ENCODE measurements at places on chromosomes 13 and 19.

DNA sequence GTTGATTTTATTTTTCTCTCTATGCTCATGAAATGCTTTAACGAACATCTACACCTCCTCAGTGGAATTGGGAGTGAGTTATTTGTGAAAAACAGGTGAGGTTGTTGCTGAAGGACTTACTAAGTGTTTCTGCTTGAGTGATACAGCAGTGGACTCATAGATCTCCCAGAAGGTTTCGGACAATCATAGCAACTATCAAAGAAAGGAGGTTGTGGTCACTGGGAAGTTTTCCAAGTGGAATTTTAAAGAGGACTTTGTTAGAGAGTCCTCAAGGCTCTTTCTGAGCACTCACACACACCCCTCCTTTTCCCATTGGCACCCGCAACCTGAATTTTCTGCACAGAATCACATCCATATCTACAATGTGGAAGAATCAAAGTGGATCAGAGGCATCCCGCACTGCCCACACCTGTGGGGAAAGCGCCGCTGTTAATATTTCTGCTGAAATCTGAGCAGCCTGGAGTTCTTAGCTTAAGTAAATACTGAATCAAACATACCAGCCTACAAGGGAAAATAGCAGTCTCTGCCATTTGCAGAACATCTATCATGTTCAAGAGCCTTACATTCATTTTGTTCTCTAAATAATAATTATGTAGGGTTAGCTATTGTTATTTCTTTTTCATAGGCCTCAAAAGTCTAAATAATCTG lies 719.4 kb downstream of the DIAPH3 start:
- DNase-seq, result no peak

DNA sequence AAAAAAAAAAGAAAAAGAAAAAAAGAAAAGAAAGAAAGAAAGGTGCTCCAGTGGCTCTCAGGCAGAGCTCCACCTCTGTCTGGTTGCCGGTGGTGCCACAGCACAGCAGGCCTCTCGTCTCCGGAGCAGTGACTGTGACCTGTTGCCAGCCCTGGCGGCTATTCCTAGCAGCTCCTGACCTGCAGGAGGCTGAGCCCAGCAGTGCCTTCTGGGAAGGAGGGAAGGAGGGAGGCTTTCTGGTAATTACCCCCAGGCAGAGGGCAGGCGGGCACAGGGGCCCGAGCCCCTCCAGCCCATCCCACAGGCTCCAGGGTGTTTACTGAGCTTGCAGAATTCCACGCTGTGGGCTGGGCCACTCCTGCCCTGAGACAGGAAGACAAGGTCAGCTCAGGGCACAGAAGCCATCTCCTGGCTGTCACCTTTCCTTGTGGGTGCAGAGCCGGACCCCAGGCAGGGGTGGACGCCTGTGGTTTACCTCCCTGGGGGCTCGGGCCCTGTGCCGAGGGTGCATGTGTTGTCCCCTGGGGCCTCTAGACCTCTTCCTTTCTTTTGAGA lies 77.9 kb downstream of the GNG7 start:
- no peak for DNase-seq

GRCh38 chr13:51370811-51371210 lies 31.3 kb downstream of the SERPINE3 start:
- no peak for DNase-seq

- DNase-seq, result no peak
Measured at GRCh38 chr19:50967929-50968715, 1.3 kb downstream of the KLK6 start.

DNA sequence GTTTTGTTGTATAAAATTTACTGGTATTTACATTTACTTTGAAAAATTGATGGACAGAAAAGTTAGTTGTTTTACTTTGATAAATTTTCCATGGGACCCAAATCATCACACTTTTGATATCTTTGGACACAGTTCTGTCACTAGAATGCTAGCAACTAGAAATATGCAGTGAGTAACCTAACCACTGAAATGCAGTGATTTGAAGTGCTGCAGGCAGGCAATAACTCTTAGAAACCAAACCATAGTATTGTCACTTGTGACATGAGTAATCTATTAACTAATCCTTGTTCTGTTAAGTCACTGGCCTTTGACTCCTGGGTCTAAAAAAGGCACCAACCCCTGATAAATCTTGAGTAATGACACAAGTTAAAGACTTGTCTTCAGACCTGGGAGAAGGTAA lies 620.0 kb upstream of the ATXN8OS start:
- no peak for DNase-seq

DNA sequence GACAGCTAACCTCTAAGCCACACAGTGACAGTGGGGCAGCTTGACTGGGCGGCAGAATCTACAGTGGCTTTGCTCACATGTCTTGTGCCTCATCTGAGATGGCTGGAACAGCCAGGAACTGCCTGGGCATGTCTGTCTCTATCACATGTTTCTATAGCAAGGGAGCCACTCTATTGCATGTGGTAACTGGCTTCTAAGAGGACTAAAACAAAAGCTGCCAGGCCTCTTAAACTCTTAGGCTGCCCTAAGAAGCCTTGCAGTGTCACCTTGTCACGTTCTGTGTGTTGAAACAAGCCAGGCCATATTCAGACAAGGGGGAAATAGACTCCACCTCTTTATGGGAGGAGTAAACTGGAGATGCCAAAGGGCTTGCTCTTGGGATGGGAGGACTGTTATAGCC lies 122.9 kb upstream of the MAB21L1 start:
- no peak for DNase-seq

- DNase-seq, result no peak
Measured at GRCh38 chr19:55256562-55257460, 2.0 kb downstream of the PPP6R1 start.

DNA sequence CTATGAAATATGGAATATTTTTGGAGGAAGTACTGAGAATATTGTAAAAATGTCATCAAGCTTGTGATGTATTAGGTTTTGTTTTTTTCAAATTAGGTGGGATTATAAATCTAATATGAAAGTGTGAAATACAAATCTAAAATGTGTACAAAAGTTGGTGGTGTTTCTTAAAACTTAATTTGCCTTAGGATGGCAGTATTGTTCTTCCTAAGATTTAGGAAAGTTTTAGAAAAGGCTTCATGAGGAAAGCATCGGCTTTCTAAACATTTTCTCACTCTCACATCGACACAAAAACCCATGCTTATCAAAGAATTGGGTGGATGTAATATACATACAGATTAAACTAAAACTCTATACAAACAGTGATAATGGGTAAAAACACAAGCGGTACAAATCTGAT lies 972.0 kb upstream of the PCDH20 start:
- DNase-seq, result no peak

- DNase-seq, result no peak
Measured at GRCh38 chr13:65555962-65556361, 1674.2 kb downstream of the PCDH9 start.

GRCh38 chr13:95239283-95239682 lies 62.0 kb downstream of the ABCC4 start:
- no peak for DNase-seq

DNA sequence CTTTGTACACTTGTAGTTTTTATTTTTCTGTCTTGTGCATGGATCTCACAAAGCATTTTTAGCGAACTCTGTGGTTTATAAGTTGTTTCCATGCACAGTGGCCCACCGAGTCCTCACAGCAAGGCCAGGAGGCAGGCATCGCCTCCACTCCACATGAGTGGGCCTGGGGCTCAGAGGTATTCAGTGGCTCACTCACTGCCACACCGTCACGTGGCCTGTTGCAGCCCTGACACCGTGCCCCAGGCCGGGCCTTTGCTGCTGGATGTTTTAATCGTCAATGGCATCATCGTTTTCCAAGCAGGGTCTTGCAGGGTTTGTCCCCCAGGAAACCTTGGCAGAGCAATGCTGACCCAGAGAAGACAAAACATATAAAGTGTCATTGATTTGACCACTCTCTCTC lies 59.8 kb downstream of the SPACA7 start:
- no peak for DNase-seq

DNA sequence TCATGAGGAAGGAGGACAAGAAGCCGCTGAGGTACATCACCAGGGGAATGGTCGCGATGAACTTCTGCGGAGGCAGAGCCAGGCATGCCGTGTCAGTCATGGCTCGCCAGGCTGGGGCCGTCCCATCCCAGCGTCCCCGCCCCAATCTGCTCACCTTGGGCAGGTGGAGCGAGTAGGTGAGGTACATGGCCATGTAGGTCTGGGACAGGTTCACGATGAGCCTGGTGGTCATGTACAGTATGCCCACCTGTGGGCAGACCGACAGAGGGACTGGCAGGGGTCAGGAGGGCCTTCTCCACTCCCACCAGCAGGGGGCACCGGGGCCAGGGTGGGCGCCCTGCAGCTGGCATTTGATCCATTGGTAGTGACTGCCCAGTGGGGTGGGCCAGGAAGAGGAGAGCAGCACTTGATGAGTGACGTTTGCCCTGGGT lies 8.3 kb downstream of the TEKTIP1 start:
- no peak for DNase-seq

DNA sequence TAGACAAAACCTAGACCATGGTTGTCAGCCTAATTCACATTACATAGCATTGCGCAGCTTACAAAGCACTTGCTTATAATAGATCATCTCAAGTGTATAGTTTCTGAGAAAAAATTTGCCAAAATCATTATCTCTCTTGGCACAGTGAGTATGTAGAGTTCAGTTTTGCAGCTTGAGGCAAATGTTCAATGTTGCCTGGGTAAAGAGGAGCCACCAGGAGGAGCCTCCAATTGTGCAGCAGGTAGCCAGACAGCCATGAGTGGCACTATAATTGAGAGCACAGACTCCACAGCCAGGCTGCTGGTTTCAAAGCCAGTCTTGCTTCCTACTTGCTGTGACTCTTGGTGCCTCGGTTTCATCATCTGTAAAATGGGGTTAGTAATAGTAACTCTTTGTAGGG lies 24.0 kb upstream of the OLFM4 start:
- DNase-seq, result no peak

GRCh38 chr19:31432201-31432810 lies 83.1 kb upstream of the TSHZ3 start:
- DNase-seq, result no peak

DNA sequence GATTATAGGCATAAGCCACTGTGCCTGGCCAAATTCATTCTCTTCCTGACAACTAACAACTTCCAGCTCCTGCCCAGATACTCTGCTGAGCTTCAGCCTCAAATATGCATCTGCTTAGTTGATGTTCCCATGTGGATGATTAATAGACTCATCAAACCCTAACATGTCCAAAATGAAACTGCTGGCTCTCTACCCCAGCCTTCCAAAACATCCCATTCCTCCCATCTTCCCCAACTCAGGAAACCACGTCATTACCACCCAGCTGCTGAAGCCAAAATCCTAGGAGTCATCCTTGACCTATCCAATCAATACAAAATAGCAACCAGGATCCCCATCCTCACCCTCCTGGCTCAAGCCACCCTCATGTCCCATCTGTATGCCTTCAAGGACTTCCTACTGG lies 20.9 kb downstream of the POU2F2 start:
- DNase-seq, result no peak

- no peak for DNase-seq
Measured at GRCh38 chr19:4385291-4386040, 14.9 kb downstream of the SH3GL1 start.

DNA sequence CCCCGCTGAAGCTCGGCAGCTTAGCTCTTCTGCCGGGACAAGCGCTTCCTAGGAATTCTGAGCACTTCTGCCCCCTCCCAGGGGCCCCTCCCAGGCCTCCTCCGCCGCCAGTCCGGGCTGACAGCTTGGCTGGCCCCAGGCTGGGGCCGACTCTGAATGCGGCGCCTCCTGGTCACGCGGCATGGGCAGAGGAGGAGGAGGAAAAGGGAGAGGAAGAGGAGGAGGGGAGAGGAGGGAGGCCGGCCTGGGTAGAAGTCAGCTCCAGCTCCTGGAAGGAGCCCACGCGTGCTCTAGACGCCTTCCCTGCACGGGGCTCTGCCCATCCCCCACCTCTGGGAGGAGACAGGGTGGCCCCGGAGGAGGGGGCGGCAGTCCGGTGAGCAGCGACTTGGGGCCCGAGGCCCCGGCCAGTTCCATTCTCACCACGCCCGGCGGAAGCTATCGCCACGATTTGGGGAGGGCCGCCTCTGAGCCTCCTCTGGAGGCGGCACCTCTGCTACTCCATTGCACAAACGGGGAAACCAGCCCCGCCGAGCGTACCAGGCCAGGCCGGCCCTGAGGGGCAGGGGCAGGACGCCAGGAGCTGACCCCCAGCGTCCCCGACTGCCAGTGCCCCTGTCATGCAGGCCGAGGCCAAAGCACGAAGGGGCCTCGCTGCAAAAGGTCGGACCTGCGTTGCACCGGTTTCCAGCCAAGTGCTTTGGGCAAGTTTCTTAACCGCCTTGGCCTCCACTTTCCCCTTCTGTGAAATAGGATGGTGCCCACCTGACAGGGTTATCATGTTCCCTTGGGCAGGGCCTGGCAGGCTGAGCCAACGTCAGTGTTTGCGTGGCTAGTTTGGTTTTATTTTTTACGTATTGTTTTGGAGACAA lies 31.6 kb downstream of the CCNE1 start:
- no peak for DNase-seq

DNA sequence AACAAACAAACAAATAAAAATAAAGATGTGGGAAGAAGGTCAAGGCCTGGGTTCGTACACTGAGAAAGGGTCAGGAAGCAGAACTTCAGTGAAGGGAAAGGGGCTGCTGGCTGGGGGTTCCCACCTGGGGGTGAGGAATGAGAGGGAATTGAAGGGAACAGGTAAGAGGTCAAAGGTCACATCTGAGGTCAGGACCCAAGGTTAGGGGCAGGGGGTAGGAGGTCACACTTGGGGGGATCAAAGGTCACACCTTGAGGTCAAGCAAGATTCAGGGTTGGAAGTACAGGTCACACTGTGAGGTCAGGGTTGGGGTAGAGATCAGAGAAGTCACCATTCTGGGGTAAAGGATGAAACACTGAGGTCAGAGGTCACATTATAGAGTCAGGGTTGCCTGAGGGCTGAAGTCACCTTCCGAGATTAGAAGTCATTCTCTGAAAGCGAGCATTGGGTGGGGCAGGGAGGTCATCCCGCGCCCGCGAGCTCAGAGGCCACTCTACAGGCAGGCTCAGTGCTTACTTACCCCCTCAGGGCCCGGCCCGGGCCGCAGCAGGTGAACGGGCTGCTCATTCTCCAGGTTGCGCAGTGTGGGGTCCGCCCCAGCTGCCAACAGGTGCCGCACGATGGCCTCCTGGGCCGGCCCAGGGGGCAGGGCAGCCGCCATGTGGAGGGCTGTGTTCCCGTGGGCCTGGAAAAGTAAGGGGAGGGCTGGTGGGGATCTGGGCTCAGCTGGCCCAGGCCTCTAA lies 10.8 kb downstream of the NFKBID start:
- DNase-seq, result no peak

- DNase-seq, result no peak
Measured at GRCh38 chr13:73499695-73500094, 440.9 kb downstream of the KLF5 start.

DNA sequence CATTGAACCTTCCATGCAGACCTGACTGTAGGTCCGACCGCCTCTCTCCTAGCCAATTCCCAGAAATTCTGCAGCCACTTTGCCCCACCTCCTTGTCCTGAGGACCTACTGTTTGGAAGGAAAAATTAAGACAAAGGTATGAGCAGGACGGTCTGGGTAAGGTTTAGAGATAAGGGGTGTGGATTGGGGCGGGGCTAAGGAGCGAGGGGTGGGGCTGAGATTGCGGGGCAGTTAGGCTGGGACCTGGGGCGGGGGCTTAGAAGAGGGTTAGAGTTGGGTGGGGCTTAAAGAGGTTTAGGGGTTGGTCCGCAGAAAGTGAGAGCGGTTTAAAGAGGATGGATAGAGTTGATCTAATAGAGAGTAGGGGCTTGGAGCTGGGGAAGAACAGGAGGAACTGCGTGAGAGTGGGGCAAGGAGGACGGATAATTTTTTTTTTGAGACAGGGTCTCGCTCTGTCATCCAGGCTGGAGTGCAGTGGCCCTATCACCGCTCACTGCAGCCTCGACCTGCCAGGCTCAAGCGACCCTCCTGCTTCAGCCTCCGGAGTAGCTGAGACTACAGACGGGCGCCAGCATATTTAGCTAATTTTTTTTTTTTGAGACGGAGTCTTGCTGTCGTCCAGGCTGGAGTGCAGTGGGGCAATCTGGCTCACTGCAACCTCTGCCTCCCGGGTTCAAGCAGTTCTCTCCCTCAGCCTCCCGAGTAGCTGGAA lies 1.7 kb upstream of the ZNF865 start:
- DNase-seq, result no peak
